Heart left ventricle (tissue), 16 donors: ENCODE measurements at places on chromosomes 2 and 18. TPM values are rescaled to one million over a fixed set of nuclear protein-coding genes. Genes with fewer than 3 reads are reported as not detected.

DNA sequence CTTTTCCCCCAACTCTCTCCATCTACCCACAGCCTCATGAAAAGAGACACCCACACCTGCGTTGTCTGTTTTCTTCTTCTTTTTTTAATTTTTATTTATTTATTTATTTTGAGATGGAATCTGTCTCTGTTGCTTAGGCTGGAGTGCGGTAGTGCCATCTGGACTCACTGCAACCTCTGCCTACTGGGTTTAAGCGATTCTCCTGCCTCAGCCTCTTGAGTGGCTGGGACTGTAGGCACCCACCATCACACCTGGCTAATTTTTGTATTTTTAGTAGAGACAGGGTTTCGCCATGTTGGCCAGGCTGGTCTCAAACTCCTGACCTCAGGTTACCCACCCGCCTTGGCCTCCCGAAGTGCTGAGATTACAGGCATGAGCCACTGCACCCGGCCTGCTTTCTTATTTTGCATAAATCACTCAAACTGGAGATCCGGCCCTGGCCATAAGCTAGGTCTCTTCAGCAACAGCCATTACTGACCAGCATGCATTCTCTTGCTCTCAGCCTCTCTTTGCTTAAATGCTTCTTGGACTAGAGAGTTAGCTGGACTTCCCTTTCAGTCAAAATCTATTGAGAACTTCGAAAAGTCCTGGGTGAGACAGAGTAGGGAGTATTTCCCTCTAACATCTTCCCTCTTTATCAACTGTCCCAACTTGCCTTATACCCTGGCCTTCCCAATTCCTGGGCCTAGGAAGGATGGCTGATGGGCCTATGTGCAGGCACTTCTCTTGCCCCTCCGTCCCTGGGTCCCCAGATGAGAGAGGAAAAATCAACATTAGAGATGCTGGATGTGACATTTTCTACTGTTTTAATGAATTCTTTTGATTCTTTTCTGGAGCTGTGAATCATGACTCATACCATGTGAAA is 27.3 kb downstream of the MYCN start:
- DNase-seq: no peak
- no peaks in the 10 kb centered on the region for H3K4me1 ChIP-seq
- no peaks in the 10 kb centered on the region for H3K36me3 ChIP-seq
- no peak overlapping the region for H3K27ac ChIP-seq
- no peaks in the 10 kb centered on the region for H3K27me3 ChIP-seq

The MC4R gene
- total RNA-seq: not detected

GRCh38 chr2:198518935-198519334 is 714.5 kb downstream of the PLCL1 start:
- H3K4me1 ChIP-seq: no peaks in the 10 kb centered on the region
- no peak overlapping the region for H3K4me3 ChIP-seq
- no peak for DNase-seq
- H3K36me3 ChIP-seq: no peaks in the 10 kb centered on the region
- H3K27ac ChIP-seq: no peak overlapping the region
- H3K27me3 ChIP-seq: no peaks in the 10 kb centered on the region

The PRKAG3 gene
- total RNA-seq: not detected

The IGFBP5 gene
- 441 TPM for total RNA-seq

DNA sequence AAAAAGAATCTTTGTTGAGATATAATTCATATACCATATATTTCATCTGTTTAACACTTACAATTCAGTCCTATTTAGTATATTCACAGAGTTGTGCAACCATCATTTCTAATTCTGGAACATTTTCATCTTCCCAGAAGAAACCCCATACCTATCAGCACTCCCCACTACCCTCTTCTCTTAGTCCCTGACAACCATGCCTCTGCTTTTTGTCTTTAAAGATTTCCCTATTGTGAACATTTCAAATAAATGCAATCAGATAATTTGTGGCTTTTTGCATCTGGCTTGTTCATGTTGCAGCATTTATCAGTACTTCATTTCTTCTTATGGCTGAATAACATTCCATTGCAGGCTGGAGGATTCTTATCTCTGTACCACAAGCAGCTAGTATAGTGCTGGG is 305.9 kb upstream of the MEX3C start:
- no peak overlapping the region for H3K27ac ChIP-seq
- no peaks in the 10 kb centered on the region for H3K4me1 ChIP-seq
- no peaks in the 10 kb centered on the region for H3K27me3 ChIP-seq
- DNase-seq: no peak

DNA sequence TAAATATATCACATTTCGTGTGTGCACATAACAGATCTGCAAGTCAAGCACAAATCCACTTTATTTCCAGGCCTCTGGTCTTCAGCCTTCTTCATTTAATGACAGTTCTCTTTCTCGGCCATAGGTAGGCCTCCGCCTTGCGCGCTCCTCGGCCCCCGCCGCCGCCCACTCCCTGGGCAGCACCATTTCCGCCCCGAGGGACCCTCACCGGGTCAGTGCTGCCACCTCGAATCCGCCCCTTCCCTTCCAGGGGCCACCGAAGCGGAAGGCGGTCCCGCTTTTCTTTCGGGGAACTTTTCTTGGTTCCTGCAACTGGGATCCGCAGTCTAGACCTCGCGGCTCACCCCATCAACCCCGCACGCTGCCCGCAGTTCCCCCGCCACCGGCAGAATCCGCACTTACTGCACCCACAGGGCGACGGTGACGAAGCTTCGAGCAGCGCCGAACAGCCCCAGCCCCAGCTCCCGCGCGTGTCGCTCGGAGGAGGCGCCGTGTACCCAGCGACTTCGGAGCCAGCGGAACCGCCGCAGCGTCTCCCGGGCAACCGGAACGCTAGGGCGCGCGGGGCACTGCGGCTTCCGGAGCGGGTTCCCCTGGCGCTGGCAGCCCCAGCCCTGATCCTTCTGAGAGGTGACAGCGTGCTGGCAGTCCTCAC is at the start of gene CDKL4:
Gene CDKL4 (minus strand): TSS at position 502 of the 655 bp plus-strand sequence.
- peaks cover 8% of the 10 kb centered on the region for H3K4me1 ChIP-seq
- no peaks in the 10 kb centered on the region for H3K27me3 ChIP-seq
- DNase-seq: peak; percentile 75
- peaks cover 3% of the 10 kb centered on the region for H3K36me3 ChIP-seq
- H3K27ac ChIP-seq: no peak within 1 kb of the TSS

DNA sequence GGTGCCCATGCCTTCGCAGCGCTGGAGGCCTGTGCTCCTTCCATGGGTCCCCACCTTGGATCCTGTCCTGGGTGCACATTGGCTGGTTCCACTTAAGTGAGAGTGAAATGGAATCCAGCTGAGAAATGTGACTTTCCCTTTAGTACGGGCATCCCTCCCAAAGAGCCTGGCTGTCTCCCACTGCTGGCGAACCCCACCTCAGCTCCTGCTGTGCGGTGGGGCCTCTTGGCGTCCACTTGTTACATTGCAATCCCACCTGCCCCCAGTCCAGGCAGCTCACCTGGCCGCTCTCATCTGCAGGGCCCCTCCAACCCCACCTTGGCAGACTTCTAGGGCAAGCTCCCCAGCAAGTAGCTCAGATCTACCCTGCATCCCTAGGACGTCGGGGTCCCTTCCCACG is 35.5 kb upstream of the GNAL start:
- no peaks in the 10 kb centered on the region for H3K4me1 ChIP-seq
- no peak overlapping the region for H3K4me3 ChIP-seq
- no peaks in the 10 kb centered on the region for H3K27me3 ChIP-seq
- H3K27ac ChIP-seq: no peak overlapping the region
- H3K36me3 ChIP-seq: no peaks in the 10 kb centered on the region
- DNase-seq: no peak

The TEX51 gene
- not detected for total RNA-seq
